ENCODE measurements at places on chromosomes 5 and 9. TPM values are rescaled to one million over a fixed set of nuclear protein-coding genes. Genes with fewer than 3 reads are reported as not detected.

The PCDHB14 gene
- total RNA-seq: not detected

The SPINK7 gene
- not detected for total RNA-seq

The PCDHA7 gene
- total RNA-seq: not detected

The SLC4A9 gene
- not detected for total RNA-seq

The GMCL2 gene
- not detected for total RNA-seq

The DPYSL3 gene
- 0.16 TPM for total RNA-seq

The SETD9 gene
- 14.9 TPM for total RNA-seq

The GM2A gene
- total RNA-seq: 21.1 TPM

The CNTLN gene
- 1.5 TPM for total RNA-seq

The PTPRD gene
- 0.05 TPM for total RNA-seq

The C6 gene
- not detected for total RNA-seq

The CORO2A gene
- total RNA-seq: 1.3 TPM

The SLC36A2 gene
- total RNA-seq: not detected

The ARSB gene
- 11.3 TPM for total RNA-seq

The RASGRF2 gene
- 22.6 TPM for total RNA-seq

DNA sequence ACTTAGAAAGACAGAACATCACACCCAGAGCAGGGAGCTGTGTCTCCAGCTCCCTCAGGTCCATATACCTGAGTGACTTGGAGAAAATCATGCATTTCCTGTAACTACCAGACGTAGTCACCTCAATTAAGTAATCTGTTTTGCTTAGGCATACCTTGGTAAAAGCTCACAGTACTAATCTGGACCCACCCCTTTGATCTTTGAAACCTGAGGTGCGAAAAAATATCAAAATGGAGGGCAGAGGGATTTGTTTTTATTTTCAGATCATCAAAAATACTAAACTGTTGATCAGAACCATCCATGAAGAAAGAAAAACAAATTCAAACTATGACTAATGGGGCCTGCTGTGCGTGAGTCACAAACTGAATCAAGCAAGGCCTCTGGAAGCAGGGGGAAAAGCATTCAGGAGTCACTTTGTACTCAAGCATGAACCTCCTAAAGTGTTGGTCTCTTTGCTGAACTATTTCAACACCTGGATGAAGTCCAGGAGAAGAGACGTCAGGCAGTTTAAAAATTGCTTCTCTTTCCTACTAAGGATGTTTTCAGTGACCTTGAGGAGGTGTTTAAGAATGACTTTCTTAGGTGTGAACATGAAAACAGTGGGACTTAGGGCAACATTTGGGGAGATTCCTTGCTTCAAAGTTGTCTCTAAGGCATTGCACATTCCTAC, 76.3 kb downstream of the MUSK start:
- no peak for DNase-seq

- no peak for DNase-seq
These were observed 10.4 kb downstream of the STOM start for GRCh38 chr9:121359351-121360294.

- no peak for DNase-seq
These were observed 286.7 kb upstream of the IL12B start for GRCh38 chr5:159616952-159617351.

- no peak for DNase-seq
These were observed 207.7 kb downstream of the TTLL11 start for GRCh38 chr9:121885345-121885901.

DNA sequence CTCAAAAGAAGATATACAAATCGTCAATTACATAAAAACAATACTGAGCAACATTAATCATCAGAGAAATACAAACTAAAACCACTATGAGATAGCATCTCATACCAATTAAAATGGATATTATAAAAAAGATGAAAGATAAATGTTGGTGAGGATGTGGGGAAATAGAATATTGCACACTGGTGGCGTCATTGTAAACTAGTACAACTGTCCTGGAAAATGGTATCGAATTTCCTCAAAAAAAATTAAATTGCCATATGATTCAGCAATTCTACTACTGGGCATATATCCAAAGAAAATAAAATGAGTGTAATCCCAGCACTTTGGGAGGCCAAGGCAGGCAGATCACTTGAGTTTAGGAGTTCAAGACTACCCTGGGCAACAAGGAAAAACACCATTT, 326.0 kb upstream of the FTMT start:
- no peak for DNase-seq

GRCh38 chr5:86613455-86613854, 4.3 kb upstream of the COX7C start:
- no peak for DNase-seq

DNA sequence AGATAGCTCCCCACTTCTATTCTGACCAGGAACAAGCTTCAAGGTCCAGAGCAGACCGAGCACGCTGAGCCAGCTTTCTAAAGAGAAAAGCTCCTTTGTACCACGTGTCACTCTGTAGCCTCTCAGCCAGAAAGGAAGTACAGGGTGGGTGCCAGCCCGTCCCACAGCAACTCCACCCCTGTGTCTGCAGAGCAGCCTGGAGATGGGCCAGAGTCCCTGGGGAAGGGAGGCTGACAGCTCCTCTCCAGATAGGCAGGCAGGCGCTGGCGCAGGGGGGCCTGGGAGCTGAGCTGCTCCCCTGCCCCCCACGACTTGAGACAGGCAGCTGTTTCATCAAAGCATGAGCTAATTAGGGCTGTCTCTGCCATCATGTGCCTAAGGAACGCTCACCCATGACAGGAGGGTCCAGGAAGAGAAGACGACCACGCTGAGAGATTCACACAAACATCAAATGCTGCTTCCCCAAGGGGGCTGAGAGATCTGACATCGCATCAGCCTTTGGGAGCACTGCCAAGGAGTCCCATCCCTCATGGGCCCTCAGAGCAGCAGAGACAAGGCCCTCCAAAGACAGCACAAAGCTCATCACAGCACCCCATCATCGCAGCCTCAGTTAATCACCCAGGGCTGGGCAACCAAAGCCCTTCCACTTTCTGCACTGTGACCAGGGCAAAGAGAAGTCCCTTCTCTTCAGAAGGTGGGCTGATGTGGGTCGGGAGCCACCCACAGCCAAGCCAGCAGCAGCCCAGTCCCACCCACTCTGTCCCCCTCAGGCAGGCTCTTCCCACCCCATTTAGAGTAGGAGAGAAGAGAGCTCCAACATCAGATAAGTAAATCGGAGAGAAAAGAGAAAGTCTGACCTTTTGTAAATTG, 78.5 kb upstream of the LRRTM2 start:
- no peak for DNase-seq

- no peak for DNase-seq
These were observed 6.1 kb downstream of the IL12B start for GRCh38 chr5:159324102-159324755.

DNA sequence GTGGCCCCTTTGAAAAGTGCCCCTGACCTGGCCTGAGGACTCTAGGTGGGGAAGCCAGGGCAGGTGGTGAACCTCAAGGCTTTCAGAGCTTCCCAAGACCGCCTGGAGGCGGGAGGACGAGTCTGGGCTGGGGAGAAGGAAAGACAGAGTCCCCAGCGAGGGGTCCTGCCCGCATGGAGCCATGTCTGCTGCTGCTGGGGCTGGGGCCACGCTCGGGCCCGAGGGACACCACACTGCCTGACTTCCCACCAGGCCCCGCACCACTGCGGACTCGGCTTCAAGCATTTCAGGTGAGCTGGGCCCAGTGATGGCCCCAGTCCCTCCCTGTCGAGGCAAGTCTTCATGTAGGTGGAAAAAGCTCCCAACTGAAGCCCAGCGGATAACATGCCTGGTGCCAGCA, 62.1 kb upstream of the SARDH start:
- no peak for DNase-seq

DNA sequence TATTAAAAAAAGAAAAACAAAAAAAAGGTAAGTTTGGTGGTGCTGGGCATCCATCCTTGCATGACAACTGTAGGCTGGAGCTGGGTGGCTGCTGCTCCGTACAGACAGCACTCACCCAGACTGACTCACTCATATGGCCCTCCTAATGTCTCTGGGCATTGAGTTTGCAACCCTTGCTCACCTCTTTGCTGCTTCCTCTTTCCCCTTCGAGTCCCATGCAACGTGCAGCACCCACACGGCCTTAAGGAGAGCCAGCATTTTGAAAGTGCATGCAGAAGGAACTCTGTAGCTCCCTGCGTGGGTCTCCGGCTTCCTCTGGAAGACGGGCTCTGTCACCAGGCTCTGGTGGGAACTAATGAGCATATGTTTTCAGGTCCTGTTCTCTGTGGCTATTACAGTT, 60.5 kb upstream of the ENTREP1 start:
- DNase-seq: no peak

GRCh38 chr9:37566716-37567115, 9.5 kb downstream of the FBXO10 start:
- no peak for DNase-seq

DNA sequence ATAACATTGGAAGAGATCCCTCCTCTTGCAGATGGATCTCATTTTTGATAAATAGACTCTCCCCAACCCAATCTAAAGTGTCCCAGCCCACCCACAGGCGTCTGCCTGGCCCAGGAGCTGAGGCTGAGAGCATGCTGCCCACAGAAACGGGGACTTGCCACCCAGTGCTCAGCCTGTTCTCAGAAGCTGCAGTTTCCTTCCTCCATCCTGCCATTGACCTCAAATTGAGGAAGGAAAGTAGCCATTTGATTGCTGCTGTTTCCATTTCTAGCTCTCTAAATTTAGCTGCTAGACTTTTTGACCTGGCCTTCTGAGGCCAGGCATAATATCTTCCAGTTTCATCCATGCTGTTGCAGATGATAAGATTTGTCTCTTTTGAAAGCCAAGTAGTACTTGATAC, 31.1 kb upstream of the FRMD3 start:
- DNase-seq: no peak

- no peak for DNase-seq
These were observed 569.8 kb upstream of the ADAMTS16 start for GRCh38 chr5:4570047-4570995.

DNA sequence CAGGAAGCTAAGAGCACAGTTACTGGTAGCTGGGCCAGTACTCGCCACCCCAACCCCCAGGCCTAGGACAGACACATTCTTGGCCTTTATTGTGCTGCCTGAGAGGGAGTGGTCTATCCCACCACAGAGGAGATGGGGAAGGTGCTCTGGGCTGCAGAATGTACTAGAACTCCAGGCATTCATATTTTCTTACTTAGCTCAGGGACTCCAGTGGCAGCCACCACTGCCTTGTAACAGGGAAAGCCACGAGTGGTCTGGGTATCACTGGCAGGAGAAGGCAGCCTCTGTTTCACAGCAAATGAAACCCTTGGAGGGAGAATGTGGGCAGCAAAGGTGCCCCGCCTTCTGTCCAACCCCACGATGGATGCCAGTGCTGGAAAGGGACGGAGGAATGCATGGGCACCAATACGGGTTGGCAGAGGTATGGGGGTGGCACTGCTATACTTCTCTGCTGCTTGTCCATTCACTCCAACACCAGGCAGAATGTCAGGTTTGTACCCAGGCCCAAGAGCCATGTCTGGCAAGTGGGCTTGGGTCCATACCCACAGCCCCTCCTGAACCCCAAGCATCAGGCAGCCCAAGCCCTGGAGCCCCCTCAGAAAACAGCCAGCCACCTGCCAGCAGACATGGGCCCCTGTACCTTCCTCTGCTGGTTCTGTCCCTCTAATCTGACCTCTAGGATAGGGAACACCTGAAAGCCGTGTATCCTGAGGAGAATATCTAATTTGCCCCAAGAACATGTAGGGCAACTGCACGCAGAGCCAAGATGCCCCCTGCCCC, 4.6 kb downstream of the SEPTIN8 start:
- no peak for DNase-seq

GRCh38 chr9:116189683-116190082, 36.1 kb downstream of the PAPPA start:
- no peak for DNase-seq

GRCh38 chr9:128998462-128998861, 29.7 kb downstream of the SH3GLB2 start:
- DNase-seq: no peak

GRCh38 chr5:50564558-50564957, 101.9 kb upstream of the PARP8 start:
- no peak for DNase-seq

DNA sequence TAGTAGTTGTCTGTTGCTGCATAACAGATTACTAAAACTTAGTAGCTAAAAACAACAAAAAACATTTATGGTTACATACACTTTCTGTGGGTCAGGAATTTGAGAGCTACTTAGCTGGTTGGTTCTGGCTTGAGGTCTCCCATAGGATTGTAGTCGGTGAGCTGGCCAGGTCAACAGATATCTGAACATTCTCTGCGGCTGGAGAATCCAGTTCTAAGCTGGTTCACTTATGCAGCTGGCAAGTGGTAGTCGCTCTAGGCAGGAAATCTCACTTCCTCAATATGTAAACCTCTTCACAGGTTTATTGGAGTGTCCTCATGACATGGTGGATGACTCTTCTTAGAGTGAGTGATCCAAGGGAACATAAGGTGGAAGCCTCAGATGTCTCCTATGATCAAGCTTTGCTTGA, 65.7 kb upstream of the TNFAIP8 start:
- DNase-seq: no peak

DNA sequence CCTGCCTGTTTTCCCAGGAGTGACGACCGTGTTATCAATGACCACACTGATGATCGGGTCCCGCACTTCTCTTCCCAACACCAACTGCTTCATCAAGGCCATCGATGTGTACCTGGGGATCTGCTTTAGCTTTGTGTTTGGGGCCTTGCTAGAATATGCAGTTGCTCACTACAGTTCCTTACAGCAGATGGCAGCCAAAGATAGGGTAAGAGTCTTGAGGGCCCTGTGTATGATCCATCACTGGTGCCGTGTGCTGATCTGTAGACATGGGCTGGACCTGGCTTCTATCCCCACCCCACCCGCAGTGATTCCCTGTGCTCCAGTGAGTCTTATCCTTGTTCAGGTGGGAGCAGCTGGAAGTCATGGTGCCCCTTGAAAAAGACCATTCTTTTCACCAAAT, 26.0 kb downstream of the GABRP start:
- no peak for DNase-seq

DNA sequence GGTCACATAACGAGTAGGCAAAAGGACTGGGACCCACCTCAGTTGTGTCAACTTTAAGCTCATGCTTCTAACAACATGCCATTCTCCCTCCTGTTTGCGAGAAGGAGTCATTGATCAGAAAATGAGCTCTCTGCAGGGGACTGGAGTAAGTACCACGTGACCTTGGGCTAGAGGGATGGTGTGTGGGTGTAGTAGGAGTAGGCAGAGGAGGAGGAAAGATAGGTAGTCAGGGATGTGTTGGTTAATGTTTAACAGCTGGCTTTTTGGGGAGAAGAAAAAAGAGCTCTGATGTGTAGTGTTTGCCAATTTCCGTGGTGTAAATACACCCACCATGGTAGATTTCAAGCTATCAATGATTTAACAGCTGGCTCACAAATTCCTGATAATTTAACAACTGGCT, 160.3 kb upstream of the TBC1D2 start:
- no peak for DNase-seq

- no peak for DNase-seq
These were observed 3.0 kb downstream of the NUDT2 start for GRCh38 chr9:34332076-34332964.

DNA sequence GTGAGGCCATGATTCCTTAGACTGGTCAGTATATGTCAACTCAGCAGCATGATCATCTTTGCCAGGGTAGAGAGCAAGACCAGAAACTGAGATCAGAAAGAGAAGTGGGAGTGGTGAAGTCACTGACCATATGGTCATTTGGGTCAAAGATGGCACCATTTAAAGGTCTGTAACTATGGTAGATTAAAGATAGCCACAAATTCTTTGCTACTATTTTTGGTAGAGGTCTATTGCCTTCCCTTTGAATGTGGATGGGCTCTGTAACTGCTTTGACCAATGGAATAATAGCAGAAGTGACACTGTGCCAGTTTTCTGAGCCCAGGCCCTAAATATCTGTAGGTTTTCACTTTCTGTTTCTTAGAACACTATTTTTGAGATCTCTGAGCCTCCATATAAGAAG, 117.6 kb downstream of the PCSK1 start:
- no peak for DNase-seq

Data from activated T-helper 1 cell treated with anti-CD3 and anti-CD28 coated beads, Interleukin-12 subunit alpha, Interleukin-12 subunit beta, Interleukin-2, Interleukin-4 antibody, amounts not matched to agents 30 ng/mL and 10 ng/mL and 1 ng/mL, durations not matched to agents 14 hours and 24 hours and 36 hours (primary cell).